ENCODE measurements at places on chromosomes 4 and X.

DNA sequence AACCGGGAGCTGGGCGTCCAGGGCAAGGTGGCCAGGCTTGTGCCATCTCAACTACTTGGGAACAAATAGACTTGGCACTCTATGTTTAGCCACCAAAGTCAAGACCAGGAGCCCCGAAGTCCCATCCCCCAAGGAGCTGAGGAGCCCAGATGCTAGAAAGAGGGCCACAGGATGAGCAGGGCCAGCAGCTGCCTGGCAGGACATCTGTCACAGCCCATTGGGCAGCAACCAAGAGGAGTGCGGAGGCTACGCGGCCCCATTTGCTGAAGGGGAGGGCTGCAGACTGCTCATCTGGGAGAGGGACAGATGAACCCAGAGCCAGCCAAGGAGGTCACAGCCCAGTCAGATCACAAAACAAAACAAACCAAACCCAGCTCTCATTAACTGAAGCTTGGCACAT, 22.9 kb upstream of the SOWAHD start:
- no peak for DNase-seq

- DNase-seq = no peak
Measured at GRCh38 chrX:9635803-9636202, 129.8 kb downstream of the GPR143 start.

- no peak for DNase-seq
Measured at GRCh38 chr4:34800953-34801352, 1443.4 kb downstream of the ARAP2 start.

GRCh38 chr4:136400829-136401228, 1131.5 kb downstream of the PCDH18 start:
- DNase-seq = no peak

- DNase-seq = no peak
Measured at GRCh38 chrX:108312957-108313356, 125.3 kb downstream of the COL4A6 start.

DNA sequence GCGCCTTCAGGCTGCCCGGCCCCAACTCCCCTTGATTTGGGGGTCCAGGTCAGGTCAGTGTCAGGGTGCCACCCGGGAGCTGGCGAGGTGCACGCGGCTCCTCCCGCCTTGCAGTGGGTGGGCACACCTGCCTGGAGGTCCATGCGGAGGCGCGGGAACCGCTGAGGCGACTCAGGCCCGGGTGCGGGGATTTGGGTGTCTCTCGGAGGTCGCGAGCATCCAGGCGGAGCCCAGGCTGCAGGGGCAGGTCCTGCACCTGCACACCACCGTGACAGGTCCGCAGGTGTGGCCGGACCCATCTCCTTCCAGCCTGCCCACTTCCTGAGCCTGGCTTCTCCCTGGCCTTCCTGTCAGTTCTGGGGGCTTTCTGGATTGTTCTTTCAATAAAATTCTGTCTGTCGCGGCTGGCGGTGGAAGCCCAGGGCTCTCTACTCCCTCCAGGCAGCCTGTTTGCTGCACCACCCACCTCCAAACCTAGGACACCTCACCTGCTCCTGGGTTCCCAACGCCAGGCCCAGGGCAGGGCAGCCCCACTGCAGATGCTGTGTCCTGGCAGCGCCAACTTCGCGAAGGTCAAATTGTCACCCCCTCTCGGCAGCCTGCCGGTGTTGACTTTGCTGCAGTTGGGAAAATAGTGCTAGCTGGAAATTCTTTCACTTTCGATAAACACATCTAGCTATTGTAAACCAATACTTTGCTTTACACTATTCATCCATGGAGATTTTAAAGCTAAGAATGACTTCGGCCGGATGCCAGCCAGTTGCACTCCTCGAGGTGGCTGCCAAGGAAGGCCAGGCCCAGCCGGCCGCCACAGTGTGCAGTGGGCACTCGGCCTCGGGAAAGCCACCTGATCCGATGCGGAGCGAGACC, 35.9 kb downstream of the FGFRL1 start:
- DNase-seq = no peak

GRCh38 chr4:176307666-176307930, 12.2 kb upstream of the SPCS3 start:
- no peak for DNase-seq

- no peak for DNase-seq
Measured at GRCh38 chr4:78666830-78667258, 109.3 kb upstream of the BMP2K start.

GRCh38 chrX:23509256-23509655, 158.0 kb upstream of the PRDX4 start:
- DNase-seq = no peak

DNA sequence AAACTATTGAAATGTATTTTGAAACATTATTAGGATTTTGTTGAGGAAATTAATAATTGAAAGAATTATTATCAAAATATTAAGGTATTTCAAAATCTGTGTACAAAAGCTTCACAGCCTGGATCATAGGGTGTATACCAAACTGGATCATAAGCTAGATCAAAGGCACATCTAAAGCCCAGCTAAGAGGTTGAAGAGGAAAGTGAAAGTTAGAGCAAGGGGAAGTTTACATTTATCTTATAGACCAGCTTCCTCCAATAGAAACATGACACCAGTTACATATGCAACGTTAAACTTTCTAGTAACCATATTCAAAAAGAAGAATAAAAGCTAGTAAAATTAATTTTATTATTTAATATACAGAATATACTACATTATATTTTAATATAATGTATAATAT, 227.2 kb upstream of the BMP3 start:
- DNase-seq = no peak

DNA sequence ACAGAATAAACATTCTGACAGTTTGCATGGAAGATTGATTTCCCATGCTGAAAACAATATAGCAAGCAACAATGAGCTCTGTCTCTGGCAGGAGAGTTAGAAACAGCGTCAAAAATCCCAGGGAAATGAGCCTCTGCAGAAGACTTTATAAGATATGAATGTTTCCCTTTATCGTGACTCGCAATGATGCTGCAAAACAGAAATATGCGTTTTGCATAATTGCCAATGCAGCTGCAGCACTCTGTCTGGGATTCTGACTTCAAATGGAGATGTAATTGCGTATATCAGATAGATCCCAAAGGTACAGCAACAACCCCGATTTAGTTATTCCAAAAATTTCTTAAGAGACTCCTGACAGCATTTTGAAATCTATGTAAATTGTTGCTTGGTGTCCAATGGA, 702.4 kb upstream of the EPHA5 start:
- no peak for DNase-seq

- DNase-seq = no peak
Measured at GRCh38 chrX:39819921-39820849, 277.6 kb downstream of the BCOR start.

DNA sequence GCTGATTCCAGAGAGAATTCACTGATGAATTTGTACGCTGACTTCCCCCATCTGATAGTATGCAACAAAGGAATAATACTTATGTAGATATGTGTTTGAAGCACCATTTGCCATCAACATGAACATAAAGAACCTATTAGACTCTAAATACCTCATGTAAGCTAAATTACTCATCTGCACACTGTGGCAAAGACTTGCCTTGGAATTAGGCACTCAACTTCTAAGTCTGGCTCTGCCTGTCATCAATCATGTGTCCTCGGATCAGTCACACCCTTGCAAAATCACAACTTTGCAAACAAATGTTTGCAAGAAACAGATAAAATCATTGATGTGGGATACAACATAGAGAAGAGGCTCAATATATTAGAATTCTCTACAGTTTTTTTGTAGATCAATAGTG, 169.9 kb upstream of the LDB2 start:
- DNase-seq = no peak

DNA sequence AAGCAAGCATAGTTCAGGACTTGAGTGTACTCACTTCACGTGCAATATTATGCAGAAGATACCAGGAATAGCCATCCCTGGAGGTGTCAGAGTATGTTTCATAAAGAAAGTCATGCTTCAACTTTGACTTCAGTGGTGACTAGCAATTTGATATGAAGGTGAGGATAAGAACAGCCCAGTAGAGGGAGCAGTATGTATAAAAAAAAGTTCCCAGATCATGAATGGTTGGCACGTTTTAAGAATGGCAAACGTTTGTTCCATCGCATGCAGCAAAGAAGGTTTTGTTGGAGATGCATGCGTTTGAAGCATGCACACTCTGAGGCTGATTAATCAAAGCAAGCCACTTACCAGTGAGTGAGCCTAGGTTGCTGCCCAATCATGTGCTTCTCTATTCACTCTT, 33.5 kb upstream of the SLITRK4 start:
- DNase-seq = no peak

DNA sequence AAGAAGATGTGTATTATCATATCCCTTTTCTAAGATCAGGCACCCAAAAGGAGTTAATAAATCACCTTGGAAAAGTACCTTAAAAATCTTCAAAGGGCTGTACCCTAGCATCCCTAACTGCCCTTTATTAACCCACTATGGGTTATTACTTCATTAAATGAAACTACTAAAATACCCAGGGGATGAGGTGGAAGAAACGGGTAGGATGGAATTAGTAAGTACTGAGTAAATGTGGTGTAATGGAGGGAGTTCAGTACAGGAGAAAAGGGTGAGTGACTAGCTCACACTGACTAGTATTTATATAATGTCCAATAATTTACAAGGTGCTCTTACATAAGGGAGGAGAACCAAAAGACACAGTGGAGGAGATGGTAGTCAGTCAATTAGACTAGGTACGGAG, 51.0 kb upstream of the RASGEF1B start:
- no peak for DNase-seq

DNA sequence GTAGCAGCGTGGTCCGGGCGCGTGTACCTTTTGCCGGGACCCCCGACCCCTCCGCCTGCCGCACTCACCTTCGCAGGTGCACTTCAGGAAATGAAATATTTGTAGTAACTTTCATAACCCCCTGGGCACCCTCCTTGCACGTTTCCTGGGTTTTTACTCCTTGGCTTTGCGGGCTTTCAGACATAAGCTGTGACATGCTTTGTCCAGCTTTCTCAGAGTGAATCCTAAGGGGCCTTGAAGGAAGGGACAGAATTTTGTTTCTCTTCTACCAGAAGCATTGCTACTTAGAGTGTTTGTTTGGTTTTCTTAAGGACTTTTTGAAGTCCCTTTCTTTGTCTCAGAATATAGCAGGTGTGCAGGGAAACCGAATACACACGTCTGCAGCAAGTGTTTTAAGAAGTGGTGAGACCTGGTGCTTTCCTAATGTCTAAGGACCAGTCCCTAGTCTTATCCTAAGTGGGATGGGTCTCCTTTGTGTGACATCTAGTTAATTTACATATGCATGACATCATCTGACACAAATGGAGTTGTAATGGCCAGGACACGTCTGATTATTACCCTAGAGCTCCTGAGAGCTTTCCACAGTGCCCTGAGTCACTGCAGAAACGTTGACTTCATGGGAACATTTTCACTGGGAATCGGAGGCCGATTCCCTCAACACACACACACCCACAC, 1.3 kb downstream of the FAM149A start:
- DNase-seq = no peak

DNA sequence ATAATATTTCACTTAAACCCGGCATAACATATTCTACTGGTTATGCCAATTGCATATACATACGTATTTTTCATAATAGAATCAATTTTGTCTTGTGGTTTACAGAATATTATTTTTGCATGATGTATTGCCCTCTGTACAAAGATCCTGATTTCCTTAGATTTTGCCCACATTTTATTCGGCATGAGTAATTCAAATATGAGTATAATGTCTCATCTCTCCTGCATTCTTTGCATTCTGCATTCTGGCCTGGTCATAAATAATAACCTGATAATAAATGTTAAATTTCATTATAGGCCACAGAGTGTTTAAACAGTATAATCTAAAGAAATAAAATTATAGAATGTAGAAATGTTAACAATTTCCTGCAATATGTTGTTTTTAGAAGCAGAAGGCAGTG, 205.3 kb downstream of the TLL1 start:
- no peak for DNase-seq

DNA sequence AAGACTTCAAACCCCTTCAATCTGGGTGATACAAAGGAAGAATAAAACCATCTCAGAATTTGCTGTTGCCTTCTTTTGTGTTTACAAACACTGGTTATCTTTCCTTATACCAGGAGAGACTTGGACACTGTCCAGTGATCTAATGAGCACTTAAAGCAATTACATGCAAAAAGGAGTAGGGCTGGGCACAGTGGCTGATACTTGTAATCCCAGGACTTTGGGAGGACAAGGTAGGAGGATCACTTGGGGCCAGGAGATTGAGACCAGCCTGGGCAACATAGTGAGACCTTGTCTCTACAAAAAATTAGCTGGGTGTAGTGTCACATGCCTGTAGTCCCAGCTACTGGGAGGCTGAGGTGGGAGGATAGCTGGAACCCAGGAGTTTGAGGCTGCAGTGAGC, 95.7 kb upstream of the DRD5 start:
- DNase-seq = no peak

GRCh38 chr4:122639181-122639580, 18.3 kb upstream of the IL21 start:
- DNase-seq = no peak

- no peak for DNase-seq
Measured at GRCh38 chr4:74822603-74823002, 28.3 kb upstream of the BTC start.

- DNase-seq = no peak
Measured at GRCh38 chrX:25175743-25176142, 160.0 kb upstream of the ARX start.

- no peak for DNase-seq
Measured at GRCh38 chrX:66167431-66167830, 3.4 kb downstream of the HEPH start.

DNA sequence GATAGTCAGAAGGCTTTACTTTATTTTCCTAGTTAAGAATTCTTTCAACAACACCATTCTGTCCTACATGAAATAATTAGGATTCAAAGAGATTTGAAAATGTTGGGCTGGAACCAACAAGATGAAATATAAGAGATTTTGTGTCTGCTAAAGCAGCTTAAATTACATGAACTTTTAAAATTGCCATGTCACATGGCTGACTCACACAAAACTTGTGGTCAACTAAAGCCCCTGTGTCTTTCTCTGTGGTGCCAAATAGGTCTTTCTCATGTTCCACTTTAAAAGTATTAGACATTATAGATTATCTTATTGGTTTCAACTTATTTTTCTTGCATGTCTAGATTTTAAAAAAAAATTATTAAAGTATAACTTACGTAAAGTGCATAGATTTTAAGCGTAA, 60.8 kb upstream of the FHL1 start:
- no peak for DNase-seq

GRCh38 chr4:186932196-186932595, 208.5 kb upstream of the FAT1 start:
- DNase-seq = no peak

DNA sequence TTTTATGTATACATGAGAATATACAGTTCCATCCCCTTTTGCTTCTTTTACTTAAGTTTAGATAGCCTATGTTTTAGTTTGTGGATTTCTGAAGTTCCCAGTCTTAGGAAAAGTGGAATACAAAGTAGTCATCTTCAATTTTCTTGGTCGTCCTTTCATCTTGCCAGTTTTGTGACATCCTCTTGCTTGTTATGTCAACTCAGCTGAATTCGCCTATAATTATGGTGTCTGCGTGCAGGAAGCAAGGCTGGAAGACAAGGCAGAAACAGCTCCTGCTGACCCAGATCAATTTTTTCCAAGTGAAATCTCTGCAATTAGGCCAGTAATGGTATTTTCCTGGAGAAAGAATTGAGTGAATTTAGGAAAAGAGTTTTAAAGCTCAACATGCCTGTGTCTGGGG, 28.1 kb upstream of the NYX start:
- DNase-seq = no peak

Measured in stimulated activated CD4-positive, alpha-beta T cell treated with anti-CD3 and anti-CD28 coated beads, Interleukin-1b, Interleukin-23, amount 100 ng/mL, for 24 hours (primary cell).